Activated gamma-delta T cell (primary cell): ENCODE measurements at places on chromosomes 13 and 19.
A peak's percentile ranks its signal among the peaks of the same experiment; 100 is the strongest.

GRCh38 chr19:1606138-1606651 is 933 bp upstream of the UQCR11 start:
- no peak for DNase-seq

GRCh38 chr13:92012787-92013186 is 614.4 kb downstream of the GPC5 start:
- no peak for DNase-seq

DNA sequence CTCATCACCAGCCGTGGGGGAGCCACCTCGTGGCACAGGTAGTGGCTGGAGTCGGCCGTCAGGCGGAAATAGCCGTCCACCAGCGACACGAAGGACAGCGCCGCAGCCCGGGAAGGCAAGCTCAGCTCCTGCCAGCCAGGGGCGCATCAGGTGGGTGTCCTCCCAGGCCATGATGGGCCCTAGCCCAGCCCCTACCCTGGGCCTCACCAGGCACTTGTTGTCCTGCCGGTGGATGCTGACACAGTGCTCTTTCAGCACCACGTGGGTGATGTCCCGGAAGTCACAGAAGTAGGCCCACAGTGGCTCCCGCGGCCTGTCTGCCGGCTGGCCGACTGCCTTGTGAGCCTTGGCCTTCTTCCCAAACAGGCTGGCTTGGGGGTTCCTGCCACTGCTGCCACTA is 15.7 kb downstream of the TYK2 start:
- no peak for DNase-seq

GRCh38 chr13:24997367-24997967 is 98.5 kb upstream of the PABPC3 start:
- DNase-seq = no peak

DNA sequence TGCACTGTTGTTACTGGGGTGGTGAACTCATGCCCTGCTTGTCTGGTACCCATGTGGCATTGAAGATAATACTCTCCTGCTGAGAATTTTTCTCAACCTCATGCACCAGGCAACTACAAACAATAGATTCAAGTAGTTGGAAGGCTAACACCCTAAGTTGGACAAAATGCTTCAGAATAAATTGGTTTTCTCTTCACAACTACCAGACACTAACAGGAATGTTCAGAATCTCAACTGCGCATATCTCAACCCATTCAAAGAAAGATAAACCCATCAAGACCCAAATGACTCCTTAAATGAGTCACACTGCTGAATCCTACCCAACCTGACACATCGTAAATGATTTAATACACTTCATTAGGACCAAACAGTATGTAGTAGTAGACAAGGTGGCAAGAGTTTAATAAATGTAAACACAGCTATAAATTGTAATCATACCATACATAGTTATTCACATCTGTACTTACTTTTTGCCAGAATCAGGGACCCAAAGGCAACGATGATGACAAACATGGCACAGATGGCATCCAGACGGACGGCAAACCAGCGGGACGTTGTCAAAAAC is 227.4 kb downstream of the ABCC4 start:
- no peak for DNase-seq

GRCh38 chr19:19217099-19217498 is 5.3 kb downstream of the NCAN start:
- DNase-seq = no peak

GRCh38 chr19:24033963-24034342 is 53.0 kb upstream of the ZNF254 start:
- no peak for DNase-seq

DNA sequence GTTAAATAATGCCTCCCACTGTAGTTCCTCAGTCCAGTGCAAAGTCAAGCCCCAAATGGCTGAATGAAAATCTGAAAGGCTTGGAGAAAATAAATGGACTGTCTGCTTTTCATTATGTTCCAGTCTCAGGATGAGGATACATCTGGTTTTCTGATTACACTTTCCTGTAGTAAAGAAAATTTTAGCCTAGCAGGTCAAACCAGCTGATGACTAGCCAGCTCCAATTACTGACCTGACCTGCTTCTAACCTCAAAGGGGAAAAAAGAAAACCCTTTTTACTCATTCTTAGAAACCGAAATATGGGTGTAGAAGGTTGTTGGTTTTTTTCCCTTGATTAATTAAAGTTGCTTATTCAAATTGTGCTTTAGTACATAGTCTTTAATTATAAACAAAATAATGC is 418.4 kb downstream of the EFNB2 start:
- DNase-seq = no peak

GRCh38 chr19:35267353-35267817 is 1.4 kb upstream of the USF2 start:
- peak; percentile 29 for DNase-seq

DNA sequence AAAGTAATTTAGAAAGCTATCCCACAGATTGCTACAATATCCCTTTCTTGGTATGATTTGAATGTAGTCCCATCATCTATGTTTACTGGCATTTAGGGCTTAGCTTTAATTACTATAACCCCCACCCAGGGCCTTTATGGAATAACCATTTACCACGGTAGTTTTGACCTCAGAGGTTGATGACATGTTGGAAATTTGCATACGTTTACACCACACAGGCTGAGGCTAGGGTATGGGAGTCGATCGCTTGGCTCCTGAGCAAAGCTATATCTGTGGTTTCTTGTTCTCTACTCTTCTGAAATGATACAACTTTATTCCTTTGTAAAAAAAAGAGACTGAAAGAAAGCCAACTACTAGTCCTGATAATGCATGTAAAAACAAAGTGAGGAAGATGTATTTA is 28.2 kb upstream of the RFC3 start:
- DNase-seq = no peak

- DNase-seq = no peak
Measured at GRCh38 chr13:42807241-42807640, 25.9 kb downstream of the FAM216B start.

GRCh38 chr19:55467236-55468053 is 2.9 kb upstream of the C19orf85 start:
- DNase-seq = peak; percentile 47

GRCh38 chr13:72342364-72342763 is 385.1 kb downstream of the MZT1 start:
- no peak for DNase-seq

DNA sequence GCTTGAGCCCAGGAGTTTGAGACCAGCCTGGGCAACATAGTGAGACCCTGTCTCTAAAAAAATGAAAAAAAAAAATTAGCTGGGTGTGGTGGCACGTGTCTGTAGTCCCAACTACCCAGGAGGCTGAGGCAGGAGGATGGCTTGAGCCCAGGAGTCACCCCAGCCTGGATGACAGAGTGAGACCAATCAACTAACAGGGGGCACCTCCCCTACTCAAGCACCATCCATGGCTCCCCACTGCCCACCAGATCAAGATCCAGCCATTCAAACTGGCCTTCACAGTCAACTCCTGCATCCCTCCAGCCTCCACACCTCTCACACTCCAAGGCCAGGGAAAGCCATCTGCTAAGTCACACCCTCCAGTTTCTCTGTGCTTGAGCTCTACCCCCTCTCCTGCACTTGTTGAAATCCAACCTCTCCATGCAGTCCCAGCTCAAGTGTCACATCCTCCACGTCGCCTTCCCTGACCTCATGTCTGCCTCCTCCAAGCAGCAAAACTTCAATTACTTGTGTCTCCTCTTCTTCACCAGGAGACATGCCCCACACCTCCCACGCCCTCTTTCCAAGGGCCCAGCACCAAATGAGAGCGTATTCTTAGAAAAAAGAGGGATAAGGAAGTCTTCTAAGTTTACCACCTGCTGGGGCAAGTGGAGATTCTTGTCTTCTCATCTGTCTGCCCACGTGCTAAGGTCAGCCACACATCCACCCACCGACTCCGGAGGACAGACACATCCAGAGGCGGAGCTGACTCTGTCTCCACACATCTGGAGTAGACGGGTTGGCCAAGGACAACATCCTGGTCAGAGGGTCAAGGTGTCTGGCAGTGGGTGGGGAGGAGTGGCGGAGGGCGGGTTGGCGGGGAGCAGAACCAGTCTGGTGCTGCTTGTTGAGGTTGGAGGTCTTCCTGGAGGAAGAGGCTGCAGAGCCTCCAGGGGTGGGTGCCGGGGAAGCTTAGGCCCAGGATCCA is 974 bp upstream of the CYP4F22 start:
- DNase-seq = no peak

DNA sequence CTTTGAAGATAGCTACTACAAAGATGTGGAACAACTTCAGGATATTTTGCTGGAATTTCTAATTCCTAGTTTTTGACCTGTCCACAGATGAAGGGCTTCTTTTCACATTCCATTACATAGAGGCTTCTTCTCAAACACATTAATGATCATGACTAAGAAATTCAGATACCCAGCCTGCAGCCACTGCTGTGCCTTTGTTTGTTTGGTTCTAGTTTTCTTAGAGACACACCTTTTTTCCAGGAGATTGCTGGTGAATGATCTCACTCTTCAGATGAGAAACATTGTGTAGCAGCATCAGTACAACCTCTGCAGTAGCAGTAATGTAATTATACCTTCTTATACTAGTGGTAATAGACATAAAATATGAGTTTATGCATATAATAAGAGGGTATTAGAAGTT is 5.0 kb downstream of the TDRD3 start:
- no peak for DNase-seq

DNA sequence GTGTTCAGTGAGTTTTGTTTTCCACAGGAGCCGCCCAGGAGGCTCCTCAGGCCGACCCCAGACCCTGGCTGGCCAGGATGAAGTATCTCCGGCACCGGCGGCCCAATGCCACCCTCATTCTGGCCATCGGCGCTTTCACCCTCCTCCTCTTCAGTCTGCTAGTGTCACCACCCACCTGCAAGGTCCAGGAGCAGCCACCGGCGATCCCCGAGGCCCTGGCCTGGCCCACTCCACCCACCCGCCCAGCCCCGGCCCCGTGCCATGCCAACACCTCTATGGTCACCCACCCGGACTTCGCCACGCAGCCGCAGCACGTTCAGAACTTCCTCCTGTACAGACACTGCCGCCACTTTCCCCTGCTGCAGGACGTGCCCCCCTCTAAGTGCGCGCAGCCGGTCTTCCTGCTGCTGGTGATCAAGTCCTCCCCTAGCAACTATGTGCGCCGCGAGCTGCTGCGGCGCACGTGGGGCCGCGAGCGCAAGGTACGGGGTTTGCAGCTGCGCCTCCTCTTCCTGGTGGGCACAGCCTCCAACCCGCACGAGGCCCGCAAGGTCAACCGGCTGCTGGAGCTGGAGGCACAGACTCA is 12.9 kb downstream of the B3GNT3 start:
- no peak for DNase-seq

GRCh38 chr13:94641409-94641941 is 39.8 kb downstream of the GPR180 start:
- DNase-seq = no peak

DNA sequence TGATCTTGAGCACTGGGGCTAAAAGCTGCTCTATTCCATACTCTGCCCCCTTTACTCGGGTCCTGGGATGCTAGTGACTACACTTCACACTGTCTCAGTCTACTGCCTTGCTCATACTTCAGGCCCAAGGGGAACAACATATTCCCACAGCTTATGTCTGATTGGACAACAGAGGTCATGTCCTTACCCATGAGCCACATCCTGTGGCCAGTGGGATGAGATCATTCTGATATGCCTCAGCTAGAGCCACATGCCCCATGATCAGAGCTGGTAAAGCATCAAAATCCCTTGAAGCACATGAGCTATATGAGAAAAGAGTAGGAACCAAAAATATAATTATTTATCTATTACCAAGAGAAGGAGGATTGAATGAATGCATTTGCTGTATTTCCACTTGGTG is 290.1 kb upstream of the TSHZ3 start:
- DNase-seq = no peak

DNA sequence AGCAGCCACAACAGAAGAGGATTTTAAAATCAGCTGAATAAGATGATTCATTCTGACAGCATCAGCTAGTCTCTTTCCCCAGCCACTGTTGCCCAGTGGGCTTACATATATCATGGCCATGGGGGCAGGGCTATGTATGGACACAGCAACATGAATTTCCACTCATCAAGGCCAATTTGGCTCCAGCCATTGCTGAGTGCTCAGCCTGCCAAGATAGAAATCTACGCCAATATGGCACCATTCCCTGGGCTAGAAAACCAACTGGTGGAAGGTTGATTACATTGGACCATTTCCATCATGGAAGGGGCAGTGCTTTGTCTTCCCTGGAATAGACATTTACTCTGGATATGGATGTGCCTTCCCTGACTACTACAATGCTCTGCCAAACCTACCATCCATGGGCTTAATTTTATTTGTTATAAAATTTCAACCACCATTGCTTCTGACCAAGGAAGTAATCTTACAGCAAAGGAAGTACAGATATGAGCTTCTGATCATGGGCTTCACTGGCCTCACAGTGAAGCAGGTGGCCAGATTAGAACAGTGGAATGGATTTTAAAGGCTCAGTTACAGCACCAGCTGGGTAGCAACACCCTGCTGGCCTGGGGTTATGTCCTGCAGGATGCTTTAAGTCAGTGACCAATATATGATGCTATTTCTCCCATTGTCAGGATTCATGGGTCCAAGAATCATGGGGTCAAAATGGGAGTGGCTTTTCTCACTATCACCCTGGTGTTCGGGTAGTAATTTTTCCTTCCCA is 9.8 kb upstream of the ALOX5AP start:
- no peak for DNase-seq

DNA sequence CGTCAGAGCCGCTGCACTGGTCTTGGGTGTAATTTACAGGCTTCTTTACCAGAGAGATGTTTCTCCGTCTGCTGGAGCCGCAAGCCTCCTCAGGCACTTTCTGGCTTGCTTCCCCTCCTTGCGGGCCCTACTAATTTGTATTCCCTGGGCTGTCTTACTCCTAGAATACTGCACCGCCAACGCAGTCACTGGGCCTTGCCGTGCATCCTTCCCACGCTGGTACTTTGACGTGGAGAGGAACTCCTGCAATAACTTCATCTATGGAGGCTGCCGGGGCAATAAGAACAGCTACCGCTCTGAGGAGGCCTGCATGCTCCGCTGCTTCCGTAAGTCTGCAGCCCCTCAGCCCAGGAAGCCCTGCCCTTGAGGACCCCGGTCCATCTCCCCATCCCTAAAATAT is 14.1 kb upstream of the C19orf33 start:
- DNase-seq = no peak

DNA sequence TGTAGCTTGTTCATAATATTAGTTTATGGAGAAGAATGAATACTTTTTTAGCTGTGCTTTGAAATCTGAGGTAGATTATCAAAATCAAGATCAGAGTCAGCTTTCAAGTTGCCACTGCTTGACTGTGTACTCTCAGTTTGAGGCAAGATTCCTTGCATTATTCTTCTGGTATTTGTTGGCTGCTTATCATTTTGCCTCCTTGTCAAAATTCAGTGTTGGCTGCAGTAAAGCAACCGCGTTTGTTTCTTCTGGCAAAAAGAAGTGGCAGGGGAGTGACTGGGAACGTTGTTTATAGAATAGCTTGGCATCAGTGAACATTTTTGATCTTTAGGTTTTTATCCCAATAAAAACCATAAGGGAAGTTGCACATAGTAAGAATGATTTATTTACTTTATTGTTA is 419.3 kb upstream of the GPC6 start:
- DNase-seq = no peak

GRCh38 chr19:28929006-28929405 is 283.9 kb downstream of the UQCRFS1 start:
- DNase-seq = no peak

DNA sequence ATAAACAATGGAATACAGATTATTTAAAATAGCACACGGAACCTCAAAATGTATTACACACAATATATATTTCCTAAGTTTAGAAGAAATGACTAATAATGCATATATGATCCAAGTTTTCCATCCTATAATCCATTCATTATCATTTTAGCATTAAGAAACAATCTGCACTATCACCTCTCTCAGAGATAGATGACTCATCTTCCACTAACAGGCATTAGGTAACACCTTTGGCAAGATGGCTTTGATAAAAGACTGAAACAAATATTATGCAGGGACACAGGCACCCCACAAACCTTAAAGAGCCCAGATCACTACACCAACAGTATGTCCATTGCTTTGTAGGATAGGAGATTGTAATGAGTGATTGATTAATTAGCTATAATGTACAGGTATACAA is 4.1 kb downstream of the ENOX1 start:
- no peak for DNase-seq
